ENCODE measurements at places on chromosomes 16 and 17.

DNA sequence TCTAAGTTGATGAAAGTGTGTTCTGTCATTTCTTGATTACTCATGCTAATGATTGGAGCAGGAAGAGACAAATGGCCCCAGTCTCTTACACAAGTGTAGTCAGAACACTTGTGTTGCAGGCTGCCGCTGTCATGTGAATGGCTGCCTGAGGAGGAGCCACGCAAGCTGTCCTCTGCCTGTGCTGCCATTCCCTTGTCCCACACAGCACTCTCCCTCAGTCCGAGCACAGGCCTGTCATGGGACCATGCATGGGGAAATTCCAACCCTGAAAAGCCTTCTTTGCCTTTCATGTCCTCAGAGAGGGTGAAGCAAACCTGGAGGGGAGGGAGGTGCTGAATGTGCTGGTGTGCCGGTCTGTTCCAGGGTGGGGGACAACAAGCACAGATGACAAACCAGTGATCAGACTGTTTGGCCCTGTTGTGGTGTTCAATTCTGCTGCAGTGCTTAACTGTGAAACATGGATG, 109.4 kb downstream of the MRTFB start:
- H3K27ac ChIP-seq = no peak overlapping the region
- H3K27me3 ChIP-seq = no peaks in the 10 kb centered on the region
- H3K36me3 ChIP-seq = no peaks in the 10 kb centered on the region

GRCh38 chr16:66851166-66851964, 7.2 kb downstream of the CA7 start:
- no peak overlapping the region for H3K4me3 ChIP-seq
- no peaks in the 10 kb centered on the region for H3K36me3 ChIP-seq
- H3K27me3 ChIP-seq = no peaks in the 10 kb centered on the region
- no peak overlapping the region for H3K27ac ChIP-seq
- no peaks in the 10 kb centered on the region for H3K4me1 ChIP-seq

- H3K27ac ChIP-seq = no peak overlapping the region
- no peaks in the 10 kb centered on the region for H3K4me1 ChIP-seq
- H3K4me3 ChIP-seq = no peak overlapping the region
- DNase-seq = no peak
- no peaks in the 10 kb centered on the region for H3K27me3 ChIP-seq
- H3K36me3 ChIP-seq = no peaks in the 10 kb centered on the region
Measured at GRCh38 chr17:10077561-10078299, 120.7 kb downstream of the GAS7 start.

DNA sequence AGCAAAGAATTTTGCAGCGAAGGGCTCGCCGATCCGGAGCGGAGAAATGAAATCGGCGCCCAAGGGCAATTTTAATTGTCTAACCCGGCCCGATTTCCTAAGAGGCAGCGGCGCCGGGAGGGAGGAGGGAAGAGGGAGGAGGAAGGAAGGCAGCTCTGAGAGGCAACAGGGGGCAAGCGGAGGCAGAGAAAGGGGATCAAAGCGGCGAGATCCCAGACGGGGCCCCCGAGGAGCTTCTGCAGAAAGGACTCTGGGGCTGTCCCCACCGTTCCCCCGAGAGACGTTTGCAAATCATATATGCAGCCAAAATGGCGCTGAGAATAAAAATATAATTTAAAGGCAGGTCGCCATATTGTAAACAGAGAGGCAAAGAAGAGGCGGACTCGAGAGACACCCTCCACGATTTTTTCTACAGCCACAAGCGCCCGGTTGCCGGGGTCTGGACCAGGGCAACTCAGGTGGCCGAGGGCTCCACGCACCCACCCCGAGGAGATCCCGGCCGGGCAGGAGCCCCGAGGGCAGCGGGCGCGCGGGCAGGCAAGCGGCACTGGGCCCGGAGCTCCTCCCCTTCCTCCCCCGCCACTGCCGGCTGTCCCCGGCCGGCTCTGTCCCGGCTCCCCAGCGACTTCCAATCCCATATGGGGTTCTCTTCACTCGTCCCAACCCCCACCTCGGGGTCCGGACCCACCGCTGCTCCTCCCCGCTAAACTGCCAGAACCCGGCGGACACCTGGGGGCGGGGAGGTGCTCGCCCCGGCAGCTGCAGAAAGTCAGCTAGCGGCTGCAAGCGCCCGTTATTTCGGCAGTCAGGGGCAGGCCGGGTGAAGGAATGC, 1.9 kb downstream of the PHF12 start:
- no peaks in the 10 kb centered on the region for H3K27me3 ChIP-seq
- no peaks in the 10 kb centered on the region for H3K4me1 ChIP-seq
- H3K27ac ChIP-seq = peak overlapping the region; percentile 96
- peak overlapping the region; percentile 93 for H3K4me3 ChIP-seq
- no peaks in the 10 kb centered on the region for H3K36me3 ChIP-seq

DNA sequence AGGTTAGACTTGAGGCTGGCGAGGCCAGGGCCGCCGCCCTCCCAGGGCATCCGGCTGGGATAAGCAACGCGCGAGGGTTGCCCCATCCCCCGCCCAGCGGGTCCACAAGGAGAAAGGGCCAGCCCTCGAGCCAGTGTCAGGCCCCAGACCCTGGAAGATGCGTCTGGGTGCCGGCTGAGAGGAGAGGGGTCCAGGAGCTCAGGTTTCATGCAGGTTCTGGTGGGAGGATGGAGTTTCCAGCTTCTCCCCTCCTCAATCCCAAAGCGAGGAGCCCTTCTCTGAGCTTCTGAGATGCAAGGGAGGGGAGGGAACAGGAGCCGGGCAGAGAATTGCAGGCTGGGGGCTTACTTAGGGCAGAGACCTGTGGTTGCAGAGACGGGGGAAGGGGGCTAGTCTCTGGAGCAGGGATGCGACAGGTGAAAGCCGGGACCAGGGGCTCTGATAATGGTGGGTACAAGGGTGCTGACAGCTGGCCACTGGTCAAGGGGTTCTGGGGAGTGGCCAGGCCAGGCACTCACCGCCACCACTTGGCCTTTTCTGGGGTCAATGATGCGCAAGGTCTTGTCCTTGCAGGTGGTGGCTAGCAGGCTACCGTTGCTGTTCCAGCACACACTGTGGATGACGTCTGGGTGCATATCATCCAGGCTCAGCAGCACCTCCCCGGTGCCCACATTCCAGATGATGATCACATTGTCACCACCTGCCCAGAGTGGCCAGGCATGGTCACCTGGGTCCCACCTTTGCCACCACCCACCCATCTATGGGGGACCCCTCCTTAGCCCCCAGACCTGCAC, 4.2 kb downstream of the CORO6 start:
- no peaks in the 10 kb centered on the region for H3K27me3 ChIP-seq
- H3K36me3 ChIP-seq = no peaks in the 10 kb centered on the region
- H3K4me1 ChIP-seq = peaks cover 81% of the 10 kb centered on the region
- no peak for DNase-seq
- peak overlapping the region; percentile 11 for H3K4me3 ChIP-seq

DNA sequence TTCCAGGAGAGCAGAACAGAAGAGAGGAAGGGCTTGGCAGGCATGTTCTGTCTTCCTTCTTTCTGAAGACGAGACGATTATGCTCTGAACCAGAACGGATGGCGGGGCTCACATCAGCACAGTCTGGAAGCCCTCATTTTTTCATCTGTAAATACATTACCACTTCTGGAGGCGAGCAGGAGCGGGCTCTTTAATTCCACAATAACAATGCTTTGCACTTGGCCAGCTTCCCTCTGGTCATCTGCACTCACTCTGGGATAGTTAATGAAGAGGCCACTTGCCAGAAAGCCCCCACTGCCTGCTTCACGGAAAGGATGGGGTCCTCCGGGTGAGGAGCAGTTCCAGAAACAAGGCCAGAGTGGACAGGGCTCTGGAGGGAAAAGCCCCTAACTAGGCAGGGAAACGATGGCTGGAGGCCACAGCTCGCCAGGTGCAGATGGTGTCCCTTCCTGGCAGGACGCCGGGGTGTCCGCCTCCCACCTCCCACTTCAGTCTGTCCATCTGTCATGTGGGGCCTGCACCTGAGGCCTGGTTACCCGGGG, 13.1 kb upstream of the BCAR1 start:
- H3K27me3 ChIP-seq = no peaks in the 10 kb centered on the region
- H3K4me3 ChIP-seq = peak overlapping the region; percentile 98
- peak overlapping the region; percentile 91 for H3K27ac ChIP-seq
- peaks cover 28% of the 10 kb centered on the region for H3K4me1 ChIP-seq
- peak; percentile 48 for DNase-seq
- H3K36me3 ChIP-seq = no peaks in the 10 kb centered on the region

DNA sequence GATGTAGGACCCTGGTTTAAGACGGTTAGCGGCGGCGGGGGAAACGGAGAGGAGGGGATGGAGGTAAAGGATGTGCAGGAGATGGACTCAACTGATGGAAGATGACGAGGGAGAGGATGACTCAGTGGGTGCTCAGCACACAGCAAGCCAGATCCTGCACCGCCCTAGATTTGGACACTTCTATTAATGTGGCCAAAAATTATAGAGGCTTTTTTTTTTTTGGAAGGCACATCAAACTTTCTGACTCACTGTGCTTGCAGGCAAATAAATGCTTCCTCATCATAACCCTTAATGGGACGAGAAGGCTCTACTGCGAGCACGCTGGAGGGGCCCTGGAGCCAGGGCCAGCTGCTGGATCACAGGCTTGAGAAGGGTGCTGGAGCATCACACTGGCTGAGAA, 36.0 kb downstream of the RTN4RL1 start:
- peak; percentile 18 for DNase-seq
- H3K36me3 ChIP-seq = no peaks in the 10 kb centered on the region
- peaks cover 12% of the 10 kb centered on the region for H3K27me3 ChIP-seq
- no peaks in the 10 kb centered on the region for H3K4me1 ChIP-seq

DNA sequence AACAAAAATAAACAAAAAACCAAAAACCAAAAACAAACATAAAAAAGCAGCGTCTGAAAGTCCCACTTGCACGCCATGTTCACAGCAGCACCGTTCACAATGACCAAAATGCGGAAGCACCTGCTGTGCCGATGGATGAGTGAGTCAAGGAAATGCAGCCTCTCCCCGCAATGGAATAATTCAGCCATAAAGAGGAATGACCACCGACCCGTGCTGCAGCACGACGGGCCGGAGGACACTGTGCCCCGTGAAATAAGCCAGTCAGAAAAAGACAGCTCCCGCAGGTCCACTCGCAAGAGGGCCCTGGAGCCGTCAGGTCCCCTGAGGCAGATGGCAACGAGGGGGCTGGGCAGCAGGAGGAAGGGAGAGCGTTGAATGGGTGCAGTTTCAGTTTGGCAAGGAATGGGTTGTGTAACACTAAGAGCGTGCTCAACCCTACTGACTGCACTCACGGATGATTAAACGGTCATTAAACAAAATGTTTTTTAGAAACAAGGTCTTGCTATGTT, 5.1 kb downstream of the CLCN7 start:
- H3K27me3 ChIP-seq = no peaks in the 10 kb centered on the region
- no peak overlapping the region for H3K4me3 ChIP-seq
- H3K36me3 ChIP-seq = no peaks in the 10 kb centered on the region
- DNase-seq = no peak
- no peak overlapping the region for H3K27ac ChIP-seq

DNA sequence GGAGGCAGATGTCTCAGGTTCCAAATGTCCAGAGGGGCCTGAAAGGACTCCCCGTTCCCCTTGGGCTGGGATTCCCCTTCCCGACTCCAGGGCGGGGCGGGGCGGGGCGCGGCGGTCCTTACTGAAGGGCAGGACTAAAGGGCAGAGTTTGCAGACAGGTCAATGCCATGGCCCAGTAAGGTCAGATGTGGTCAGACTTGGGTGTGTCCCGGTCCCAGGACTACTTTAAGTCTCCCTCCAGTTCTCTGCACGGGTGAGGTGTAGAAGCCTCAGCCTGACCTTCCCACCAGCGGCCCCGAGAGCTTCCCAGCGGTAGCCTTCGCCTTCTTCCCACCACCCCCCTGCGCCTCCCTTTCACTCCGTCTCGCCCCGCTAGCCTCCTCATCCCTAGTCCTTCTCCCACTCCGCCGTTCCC, 532 bp downstream of the KDM6B start:
- H3K4me1 ChIP-seq = peaks cover 33% of the 10 kb centered on the region
- peak overlapping the region; percentile 78 for H3K4me3 ChIP-seq
- peak overlapping the region; percentile 96 for H3K27ac ChIP-seq

GRCh38 chr17:4994081-4994595, 3.2 kb downstream of the INCA1 start:
- no peaks in the 10 kb centered on the region for H3K27me3 ChIP-seq
- H3K4me1 ChIP-seq = peaks cover 13% of the 10 kb centered on the region
- no peak overlapping the region for H3K4me3 ChIP-seq
- no peak for DNase-seq

- no peaks in the 10 kb centered on the region for H3K27me3 ChIP-seq
- no peaks in the 10 kb centered on the region for H3K36me3 ChIP-seq
- H3K27ac ChIP-seq = no peak overlapping the region
- no peak for DNase-seq
- no peak overlapping the region for H3K4me3 ChIP-seq
- no peaks in the 10 kb centered on the region for H3K4me1 ChIP-seq
Measured at GRCh38 chr16:4572715-4573114, 16.6 kb downstream of the C16orf96 start.

- DNase-seq = no peak
- H3K27me3 ChIP-seq = no peaks in the 10 kb centered on the region
- no peak overlapping the region for H3K4me3 ChIP-seq
- H3K4me1 ChIP-seq = no peaks in the 10 kb centered on the region
Measured at GRCh38 chr17:67891481-67892119, 66.3 kb downstream of the BPTF start.

GRCh38 chr17:41118721-41119120, 548 bp upstream of the KRTAP4-11 start:
- H3K27ac ChIP-seq = no peak overlapping the region
- H3K27me3 ChIP-seq = no peaks in the 10 kb centered on the region
- H3K4me3 ChIP-seq = no peak overlapping the region
- H3K36me3 ChIP-seq = no peaks in the 10 kb centered on the region
- DNase-seq = no peak

DNA sequence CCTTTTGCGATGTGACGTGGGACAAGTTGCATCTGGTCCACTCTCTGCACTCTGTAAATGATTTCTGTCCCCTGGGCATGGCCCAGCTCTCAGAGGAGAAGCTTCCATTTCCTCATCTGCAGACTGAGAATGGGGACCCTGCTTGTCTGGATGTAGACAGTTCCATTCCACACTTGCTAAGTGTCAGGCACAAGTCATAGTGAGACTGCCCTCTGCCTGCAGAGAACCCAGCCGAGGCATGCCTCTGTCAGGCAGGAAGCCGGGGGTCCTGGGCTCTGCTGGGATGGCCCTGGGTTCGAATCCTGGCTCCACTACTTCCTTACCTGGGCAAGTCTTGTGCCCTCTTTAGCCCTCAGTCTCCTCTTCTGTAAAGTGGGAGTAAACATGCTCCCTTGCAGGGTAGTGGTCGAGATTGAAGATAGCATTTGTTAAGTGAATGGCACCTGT, 4.1 kb downstream of the MAP2K3 start:
- H3K4me3 ChIP-seq = peak overlapping the region; percentile 90
- H3K4me1 ChIP-seq = peaks cover 66% of the 10 kb centered on the region
- no peaks in the 10 kb centered on the region for H3K36me3 ChIP-seq
- DNase-seq = no peak

- H3K27ac ChIP-seq = no peak within 1 kb of the TSS
- H3K36me3 ChIP-seq = no peaks in the 10 kb centered on the region
- H3K4me1 ChIP-seq = peaks cover 13% of the 10 kb centered on the region
- H3K27me3 ChIP-seq = no peaks in the 10 kb centered on the region
- DNase-seq = no peak
Measured at GRCh38 chr17:50532452-50533024, at the start of gene EPN3. Gene EPN3 (plus strand): TSS chr17:50532735. CDS start chr17:50536557, 3,822 bp downstream.

Measured in tibial nerve (tissue), 4 donors.